ENCODE measurements at places on chromosomes 1 and 21.
A peak's percentile ranks its signal among the peaks of the same experiment; 100 is the strongest.

DNA sequence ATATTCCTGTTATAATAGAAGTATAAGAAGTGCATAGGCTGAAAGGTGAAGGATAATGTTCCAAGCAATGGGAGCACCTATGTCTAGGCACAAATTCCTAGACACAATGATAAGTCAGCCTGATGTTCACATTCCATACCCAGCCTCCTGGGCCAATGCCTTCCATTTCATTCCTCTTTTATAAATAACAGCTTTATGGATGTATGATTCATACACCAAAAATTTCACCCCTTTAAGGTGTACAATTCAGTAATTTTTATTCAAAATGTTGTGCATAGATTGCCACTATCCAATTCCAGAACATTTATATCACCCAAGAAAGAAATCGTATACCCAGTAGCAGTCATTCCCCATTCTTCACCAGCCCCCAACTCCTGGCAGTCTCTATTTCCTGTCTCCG is 118.8 kb downstream of the BRINP2 start:
- no peak for DNase-seq

GRCh38 chr1:12692967-12693782 is 22.7 kb upstream of the AADACL3 start:
- DNase-seq, result peak; percentile 22

DNA sequence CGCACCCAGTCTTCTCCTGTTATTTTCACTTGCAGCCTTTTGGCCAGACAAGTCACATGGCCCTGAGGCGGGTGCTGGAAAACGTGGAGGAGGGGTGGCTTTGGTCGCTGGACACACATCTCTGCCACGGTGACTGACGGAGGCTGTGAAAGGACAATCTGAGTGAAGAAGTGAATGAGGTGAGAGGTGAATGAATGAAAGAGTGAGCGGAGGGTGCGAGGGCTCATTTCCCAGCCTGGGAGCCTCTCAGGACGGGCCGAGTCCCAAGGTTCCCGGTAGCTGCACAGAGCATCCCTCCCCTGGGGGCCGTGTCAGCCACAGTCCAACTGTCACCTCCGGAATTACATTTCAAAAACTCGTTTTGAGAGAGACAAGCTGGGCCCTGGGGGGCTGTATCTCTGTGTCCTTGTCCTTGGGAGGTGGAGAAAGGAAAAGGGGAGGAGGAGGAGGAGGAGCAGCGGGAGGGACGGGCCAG is 89.6 kb downstream of the UBIAD1 start:
- DNase-seq, result no peak

- DNase-seq, result no peak
Observed at GRCh38 chr1:81823082-81823481, 22.3 kb downstream of the ADGRL2 start.

- DNase-seq, result no peak
Observed at GRCh38 chr1:91454136-91454535, 46.5 kb upstream of the CDC7 start.

GRCh38 chr21:45439161-45439872 is 34.4 kb downstream of the COL18A1 start:
- peak; percentile 67 for DNase-seq

DNA sequence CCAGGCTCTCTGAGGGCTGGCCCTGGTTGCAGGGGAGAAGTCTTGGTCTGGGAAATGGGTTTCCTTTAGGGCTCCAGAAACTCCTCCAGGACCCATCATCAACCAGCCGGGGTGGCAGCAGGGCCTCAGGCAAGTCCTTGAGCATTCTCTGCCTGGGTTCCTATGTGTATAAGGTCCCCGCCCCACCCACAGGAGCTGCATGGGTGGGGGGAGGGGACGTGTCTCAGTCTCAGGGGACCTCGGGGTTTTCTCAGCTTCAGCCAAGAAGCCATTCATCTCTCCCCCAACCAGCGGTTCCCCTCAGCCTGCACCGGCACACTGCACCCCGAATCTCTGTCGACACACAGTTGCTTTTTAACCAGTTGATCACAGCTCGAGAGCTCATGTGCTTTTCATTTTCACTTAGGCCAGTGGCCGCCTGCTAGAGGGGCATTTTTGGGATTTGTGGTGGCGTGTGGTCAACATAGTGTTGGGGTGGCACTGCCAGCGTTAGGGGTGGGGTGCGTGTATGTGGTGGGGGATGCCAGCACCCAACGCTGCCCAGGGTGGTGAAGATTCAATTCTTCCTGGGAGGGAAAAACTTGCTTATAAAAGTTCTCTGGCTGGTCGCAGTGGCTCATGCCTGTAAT is 6.5 kb downstream of the RUNX3 start:
- DNase-seq, result no peak

- DNase-seq, result no peak
Observed at GRCh38 chr1:24900985-24901781, 28.9 kb downstream of the RUNX3 start.

DNA sequence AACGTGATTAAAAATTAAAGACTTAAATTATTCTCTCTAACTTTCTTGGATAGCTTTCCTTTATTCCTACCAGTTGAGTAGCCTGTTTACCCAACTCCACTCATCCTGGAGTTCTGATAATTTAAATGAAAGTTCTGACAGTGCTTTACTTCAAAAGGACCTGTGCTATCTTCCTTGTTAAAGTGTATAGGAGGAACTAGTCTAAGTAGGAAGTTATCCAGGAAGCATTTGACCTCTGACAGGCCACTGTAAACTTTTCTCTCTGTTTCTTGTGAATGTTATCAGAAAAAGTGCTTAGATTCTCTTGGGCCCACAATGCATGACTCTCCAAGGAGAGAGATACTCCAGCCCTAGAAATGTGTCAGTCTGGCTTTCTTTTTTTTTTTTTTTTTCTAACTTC is 9.2 kb downstream of the UAP1 start:
- no peak for DNase-seq

DNA sequence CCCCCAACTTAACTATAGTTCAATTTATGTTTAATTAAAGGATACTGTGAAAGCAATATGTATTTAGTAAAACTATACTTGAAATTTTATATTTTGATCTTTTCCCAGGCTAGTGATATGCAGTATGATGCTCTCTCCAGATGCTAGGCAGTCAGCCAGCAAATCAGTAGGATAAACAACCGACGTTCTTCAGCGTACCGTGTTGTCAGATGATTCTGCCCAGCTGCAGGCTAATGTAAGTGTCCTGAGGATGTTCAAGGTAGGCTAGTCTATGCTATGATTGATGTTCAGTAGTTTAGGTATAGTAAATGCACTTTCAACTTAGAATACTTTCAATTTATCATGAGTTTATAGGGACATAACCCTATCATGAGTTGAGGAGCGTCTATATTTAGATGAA is 762.6 kb downstream of the MRPL39 start:
- no peak for DNase-seq

- peak; percentile 48 for DNase-seq
Observed at GRCh38 chr1:160607011-160607671, 27.8 kb upstream of the CD84 start.

DNA sequence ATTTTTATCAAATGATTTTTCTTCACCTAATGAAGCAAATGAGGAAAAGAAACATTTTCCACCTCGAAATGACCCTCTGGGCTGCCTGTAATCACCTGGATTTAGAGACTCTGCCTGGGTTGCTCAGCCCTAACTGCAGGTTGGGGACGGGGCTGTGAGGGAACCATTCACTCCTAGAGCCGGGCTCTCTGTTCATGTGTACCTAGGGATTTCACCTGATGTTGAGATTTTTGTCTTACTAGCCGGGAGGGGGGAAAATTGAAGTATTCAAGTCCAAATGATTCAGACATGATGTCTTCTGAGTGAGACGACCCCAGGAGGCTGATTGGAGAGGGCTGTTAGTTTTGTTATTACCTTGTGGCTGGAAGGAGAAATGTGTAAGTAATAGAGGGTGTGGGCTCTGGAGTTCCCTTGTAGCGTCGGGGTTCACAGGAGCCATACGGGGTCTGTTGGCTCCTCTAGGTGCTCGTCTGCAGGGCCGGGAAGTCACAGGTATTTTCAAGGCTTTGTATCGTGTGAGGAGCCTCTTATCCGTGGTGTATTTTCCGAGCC is 42.3 kb upstream of the PWP2 start:
- DNase-seq, result no peak

DNA sequence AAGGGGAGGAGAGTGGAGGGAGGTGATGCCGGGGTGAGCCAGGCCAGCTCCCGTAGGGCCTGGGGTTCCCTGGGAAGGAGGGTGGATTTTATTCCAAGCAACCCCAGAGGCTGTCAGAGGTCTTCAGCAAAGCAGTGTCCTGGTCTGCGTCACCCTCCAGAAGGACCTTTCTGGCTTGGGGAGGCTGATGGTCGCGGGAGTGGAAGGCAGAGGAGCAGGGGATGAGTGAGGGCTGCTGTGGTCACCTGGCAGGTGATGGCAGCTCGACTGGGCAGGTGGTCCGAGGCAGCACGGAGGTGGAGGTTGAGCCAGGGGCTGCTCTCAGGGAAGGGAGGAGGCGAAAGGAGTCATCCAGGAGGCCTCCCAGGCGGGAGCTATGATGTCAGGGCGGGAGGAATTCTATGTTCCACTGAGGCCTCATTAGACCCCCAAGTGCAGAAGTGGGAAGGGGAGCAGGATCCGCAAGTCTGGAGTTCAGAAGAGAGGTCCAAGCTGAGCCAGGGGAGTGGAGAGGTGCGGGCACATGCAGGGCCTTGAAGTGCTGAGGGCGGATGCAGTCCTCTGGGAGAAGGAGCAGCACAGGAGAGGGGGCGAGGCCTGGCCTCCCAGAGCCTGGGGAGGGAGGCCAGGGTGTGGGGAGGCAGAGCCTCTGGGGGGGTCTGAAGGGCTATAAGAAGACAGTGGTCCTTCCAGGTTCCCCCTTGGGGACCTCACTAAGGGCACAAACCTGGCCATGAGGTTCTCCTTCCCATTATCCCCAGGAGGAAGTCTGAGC is 33.3 kb downstream of the BMP8A start:
- no peak for DNase-seq

GRCh38 chr1:157487096-157487495 is 65.2 kb downstream of the FCRL5 start:
- no peak for DNase-seq

DNA sequence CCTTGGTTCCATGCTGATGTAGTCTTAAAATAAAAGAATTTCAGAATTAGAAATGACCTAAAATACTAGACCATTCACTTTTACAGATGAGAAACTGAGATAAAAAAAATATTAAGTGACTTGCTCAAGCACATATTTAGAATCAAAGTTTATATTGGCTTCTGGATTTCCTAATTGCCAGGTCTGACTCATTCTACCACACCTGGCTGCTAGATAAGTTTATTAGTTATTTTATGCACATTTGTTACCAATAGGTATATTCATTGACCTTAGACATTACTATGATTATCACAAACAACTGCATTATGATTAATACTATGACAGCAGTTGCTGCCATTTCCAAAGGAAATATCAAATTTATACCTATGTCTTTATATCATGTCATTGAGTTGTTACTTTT is 497.5 kb downstream of the RWDD3 start:
- DNase-seq, result no peak

- no peak for DNase-seq
Observed at GRCh38 chr1:72530646-72531045, 248.3 kb upstream of the NEGR1 start.

GRCh38 chr1:90391126-90391525 is 326.0 kb downstream of the BARHL2 start:
- DNase-seq, result no peak

GRCh38 chr1:67338642-67339041 is 31.0 kb downstream of the IL12RB2 start:
- no peak for DNase-seq

DNA sequence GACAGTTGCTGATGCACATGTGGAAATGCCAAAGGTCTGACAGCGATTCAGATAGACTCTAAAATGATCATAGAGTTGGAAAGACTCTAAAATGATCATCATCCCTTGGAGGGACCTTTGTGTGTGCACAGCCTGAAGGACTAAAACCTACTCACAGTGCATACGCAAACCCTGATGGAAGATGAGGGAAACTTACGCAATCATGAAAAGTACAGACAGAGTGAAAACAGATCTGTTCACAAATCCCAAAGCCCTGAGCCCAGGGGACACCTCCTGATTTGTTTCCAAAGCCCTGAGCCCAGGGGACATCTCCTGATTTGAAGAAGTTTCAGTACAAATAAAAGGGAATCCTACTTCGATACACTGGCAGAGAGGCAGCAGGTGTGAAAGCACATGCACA is 79.3 kb upstream of the PROX1 start:
- no peak for DNase-seq

GRCh38 chr1:168431882-168432281 is 111.9 kb downstream of the XCL2 start:
- DNase-seq, result no peak

- peak; percentile 7 for DNase-seq
Observed at GRCh38 chr21:16865632-16866031, 647.2 kb upstream of the CXADR start.

GRCh38 chr1:84780000-84780716 is 89.9 kb upstream of the SSX2IP start:
- peak; percentile 59 for DNase-seq

DNA sequence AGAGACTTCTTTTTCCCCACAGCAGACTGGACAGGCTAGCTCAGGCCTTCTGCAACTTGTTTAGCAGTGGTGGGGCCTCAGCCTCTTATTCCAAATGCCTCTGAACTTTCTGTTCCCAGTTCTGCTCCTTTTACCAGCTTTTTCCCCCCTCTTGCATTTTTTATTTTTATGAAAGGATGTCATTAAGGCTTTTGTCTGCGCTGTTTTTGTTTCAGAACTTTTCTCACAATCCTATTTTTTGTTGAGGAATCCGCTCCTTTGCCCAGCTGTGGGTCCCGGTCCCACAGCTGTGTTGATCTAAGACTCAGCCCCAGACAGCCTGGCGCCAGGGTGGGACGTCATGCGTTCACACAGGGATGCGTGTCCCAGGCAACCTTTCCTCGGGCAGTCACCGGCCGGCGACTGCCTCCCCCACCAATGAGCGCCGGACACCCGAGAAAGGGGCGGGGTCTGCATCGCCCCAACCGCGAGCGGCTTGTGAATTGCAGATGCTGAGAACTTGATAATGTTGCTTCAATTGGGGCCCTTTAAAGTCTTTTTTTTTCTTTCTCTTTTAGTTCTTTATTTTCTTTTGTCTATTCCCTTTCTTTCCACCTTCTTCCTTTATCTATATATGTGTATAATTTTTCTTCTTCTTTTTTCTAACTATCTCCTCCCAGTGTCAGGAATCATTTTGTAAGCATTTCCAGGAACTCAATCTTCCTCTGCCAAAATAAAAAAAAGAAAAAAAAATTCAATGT is 3.0 kb upstream of the ID3 start:
- peak; percentile 98 for DNase-seq

- no peak for DNase-seq
Observed at GRCh38 chr1:222867316-222867715, 52.5 kb downstream of the DISP1 start.

Measured in stromal cell of bone marrow (primary cell).